ENCODE measurements at places on chromosomes 13 and 19. TPM values are rescaled to one million over a fixed set of nuclear protein-coding genes. Genes with fewer than 3 reads are reported as not detected.

Gene PRTN3
- not detected for total RNA-seq

Gene PDE4C
- 0.16 TPM for total RNA-seq

Gene CYP4F11
- 2.7 TPM for total RNA-seq

Gene MYO16
- 0.04 TPM for total RNA-seq

Gene ZNF441
- 2.2 TPM for total RNA-seq

Gene ZNF208
- 0.60 TPM for total RNA-seq

Gene PPP6R1
- 47.4 TPM for total RNA-seq

Gene KASH5
- not detected for total RNA-seq

Gene SERPINE3
- not detected for total RNA-seq

Gene MADCAM1
- 0.36 TPM for total RNA-seq

Gene MZF1
- 9.4 TPM for total RNA-seq

Gene CATSPERD
- not detected for total RNA-seq

Gene ZNF530
- total RNA-seq = 2.1 TPM

Gene PRSS57
- total RNA-seq = not detected

Gene C19orf85
- total RNA-seq = not detected

Gene CGB2
- not detected for total RNA-seq

Gene ZNF223
- total RNA-seq = 2.2 TPM
